Stimulated activated CD4-positive, alpha-beta T cell treated with anti-CD3 and anti-CD28 coated beads, Interleukin-15, amount 100 ng/mL, for 24 hours (primary cell): ENCODE measurements at places on chromosomes 16 and 17.

DNA sequence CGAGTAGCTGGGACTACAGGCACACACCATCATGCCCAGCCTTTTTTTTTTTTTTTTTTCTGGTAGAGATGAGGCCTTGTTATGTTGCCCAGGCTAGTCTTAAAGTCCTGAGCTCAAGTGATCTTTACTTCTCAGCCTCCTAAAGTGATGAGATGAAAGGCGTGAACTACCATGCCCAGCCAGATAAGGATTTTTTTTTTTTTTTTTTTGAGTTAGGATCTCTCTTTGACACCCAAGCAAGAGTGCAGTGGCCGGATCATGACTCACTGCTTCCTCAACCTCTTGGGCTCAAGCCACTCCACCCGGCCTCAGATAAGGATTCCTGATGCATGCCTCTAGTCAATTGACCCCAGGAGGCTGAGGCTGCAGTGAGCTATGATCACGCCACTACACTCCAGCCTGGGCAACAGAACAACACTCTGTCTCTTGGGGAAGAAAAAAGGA, 11.2 kb upstream of the PLEKHG4 start:
- DNase-seq = no peak

DNA sequence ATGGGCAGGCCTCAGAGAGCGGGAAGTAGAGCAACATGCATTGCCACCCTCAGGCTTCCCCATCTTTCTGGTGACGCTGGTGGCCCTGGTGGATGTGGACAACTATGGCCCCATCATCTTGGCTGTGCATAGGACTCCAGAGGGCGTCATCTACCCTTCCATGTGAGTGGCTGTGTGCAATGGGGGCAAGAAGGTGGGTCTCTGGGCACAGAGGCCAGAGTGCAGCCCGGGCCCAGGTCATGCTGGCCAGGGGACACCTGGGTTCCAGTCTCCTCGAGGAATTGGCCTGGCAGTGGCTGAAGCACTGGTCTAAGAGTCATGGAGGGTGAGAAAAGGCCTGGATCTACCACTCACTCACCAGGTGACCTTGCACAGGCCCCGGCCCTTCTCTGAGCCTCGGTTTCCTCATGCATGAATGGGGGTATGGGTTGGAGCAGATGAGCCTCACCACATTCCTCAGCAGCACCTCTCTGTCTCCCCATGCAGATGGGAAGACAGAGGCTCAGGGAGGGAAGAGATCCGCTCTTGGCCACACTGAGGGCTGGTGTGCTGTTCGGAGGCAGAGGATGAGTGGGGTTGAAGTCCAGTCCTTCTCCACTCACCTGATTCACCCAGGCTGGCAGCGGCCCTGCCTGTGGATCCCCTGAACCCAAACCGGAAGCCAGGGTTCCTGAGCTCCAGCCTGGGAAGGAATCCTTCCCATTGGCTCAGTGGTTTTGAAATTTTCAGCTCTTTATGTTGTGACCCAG, 7.2 kb upstream of the ADGRG3 start:
- no peak for DNase-seq

DNA sequence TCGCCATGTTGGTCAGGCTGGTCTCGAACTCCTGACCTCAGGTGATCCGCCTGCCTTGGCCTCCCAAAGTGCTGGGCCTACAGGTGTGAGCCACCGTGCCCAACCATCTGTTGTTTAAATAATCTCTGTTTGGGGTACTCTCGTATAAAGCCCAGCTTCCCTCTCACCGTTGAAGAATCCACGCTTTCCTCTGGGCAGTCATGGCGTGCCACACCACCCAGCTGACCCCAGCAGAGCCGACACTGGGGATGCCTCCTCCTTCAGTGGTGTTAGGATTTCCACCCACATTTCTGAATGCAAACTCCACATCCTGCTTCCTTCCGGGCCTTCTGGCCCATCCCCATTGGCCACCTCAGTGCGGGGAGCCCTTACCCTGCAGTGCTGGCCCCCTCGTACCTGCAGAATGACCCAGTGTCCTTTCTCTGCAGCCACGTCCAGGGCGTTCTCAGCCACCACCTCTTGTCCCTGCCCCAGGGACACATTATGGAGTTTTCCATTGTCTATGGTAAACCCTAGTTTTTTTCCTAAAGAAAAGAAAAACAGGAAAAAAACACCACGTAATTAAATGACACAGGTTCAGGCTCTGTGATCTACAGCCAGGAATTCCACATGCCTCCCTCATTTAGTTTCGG, 60.4 kb downstream of the PGS1 start:
- no peak for DNase-seq

DNA sequence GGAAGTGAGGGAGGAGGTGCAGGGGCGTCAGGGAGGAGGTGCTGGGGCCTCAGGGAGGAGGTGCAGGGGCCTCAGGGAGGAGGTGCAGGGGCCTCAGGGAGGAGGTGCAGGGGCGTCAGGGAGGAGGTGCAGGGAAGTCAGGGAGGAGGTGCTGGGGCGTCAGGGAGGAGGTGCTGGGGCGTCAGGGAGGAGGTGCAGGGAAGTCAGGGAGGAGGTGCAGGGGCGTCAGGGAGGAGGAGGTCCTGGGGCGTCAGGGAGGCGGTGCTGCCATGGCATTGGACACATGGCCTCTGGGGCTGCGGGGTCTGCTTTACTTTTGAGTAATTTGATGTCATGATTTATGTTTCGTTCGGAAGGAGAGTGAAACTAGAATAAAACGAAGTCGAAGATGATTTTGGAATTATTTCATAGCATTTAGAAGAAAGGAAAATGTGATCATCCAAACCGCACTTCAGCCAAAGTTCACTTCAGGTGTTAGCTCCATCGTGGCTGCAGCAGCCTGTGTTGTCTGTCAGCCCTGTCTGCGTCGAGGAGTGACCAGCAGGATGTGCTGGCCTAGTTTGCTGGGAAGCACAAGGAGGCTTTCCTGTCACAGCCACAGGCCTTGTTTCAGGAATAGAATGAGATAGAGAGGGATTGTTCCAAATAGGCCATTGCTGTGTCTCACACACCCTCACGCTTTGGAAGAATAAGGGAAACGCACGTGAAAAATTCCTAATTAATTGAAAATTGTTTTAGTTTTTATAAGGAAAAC, 42.8 kb downstream of the RAB11FIP3 start:
- no peak for DNase-seq

DNA sequence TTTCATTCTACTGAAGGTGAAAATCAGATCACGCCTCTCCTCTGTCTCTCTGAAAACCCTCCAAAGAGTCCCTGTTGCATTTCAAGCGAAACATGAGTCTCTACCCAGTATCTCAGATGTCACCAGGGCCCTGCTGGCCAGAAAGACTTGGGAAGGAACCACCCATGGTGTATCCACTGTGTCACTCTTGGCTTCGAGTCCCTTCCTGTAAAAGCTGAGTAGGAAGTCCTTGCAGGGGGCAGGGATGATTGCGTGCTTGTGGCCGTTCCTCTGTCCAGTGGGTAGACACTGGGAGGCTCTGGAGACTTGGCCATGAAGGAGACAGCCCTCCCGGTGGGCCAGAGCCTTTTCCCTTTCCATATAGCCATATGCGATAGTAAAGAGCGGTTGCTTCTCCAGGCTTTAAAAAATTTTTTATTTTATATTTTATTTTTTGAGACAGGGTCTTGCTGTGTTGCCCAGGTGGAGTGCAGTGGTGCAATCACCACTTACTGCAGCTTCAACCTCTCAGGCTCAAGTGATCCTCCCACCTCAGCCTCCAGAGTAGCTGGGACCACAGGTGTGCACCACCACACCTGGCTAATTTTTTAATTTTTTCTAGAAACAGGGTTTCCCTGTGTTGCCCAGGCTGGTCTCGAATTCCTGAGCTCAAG, 19.0 kb upstream of the RMI2 start:
- no peak for DNase-seq

DNA sequence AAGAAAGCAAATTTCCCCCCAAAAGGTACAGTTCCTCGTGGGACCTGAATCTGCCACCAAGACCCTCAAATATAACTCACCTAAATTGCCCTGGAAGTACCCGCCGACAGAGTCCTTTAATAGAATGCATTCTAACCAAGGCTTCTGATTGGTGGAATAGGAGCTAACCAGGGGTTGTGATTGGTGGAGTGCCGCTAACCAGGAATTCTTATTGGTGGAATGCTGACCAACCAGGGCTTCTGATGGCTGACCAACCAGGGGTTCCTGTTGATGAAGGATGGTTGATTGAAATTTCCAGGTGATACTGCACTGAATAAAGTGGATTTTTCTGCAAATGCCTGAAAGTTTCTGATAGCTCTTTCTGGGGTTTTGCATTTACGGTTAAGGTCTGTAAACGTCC, 6.5 kb downstream of the TFAP4 start:
- no peak for DNase-seq

DNA sequence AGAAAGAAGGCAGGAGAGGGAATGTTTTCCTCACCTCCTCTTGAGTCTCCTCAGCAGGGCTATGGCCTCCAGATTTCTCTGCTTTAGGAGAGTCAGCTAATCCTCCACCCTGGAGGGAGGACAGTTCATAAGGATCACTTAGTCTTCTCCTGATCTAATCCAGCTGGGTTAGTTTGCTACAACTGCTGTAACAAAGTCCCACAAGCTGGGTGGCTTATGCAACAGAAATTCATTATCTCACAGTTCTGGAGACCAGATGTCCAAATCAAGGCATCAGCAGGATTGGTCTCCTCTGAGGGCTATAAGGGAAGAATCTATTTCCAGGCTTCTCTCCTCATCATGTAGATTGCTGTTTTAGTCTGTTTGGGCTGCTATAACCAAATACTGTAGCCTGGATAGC, 40.6 kb upstream of the XYLT1 start:
- DNase-seq = no peak

DNA sequence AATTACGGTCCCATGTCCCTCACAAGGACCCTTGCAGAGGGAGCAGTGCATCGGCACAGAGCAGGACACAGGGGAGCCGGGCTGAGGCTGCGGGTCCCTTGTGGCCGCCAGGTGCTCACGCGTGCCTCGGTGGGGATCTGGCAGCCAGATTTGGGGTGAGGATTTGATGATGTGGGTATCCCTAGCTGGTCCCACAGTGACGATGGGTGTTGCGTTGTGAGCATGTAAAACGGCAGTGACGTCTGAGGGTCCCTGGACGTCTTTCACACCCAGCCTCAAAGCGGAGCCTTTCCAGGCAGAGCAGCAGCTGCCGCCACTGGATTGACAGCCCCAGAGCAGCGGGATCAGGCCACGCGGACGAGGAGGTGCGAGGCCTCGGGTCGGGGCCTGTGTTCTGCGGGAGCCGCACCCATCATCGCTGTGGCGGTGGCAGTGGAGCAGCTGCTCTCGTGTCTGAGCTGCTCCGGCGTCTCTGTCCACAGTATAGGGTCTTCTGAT, 54.6 kb downstream of the WDR45B start:
- no peak for DNase-seq

- DNase-seq = no peak
Observed at GRCh38 chr16:78209951-78210661, 110.7 kb downstream of the WWOX start.

DNA sequence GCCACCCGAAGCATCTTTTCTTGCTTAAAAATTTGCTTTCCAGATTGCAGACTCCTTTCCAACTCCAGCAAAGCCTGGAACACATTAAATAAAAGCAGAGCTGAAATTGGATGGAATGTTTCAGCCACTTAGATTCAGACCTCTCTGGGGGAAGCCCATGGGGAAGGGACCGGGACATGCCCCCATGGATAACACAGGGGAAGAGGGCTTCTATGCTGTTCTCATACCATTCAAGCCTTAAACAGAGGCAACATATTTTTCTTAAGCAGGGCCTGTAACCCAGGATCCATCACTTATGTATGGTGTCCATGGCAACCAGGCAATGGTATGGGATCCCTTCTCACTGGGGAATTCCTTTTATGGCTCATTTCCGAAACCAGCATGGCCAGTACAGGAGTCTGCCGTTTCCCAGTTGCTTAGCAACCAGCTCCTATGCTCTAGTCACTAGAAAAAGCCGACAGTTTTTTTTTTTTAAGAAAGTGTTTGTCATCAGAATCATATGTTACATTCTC, 62.0 kb upstream of the MARCHF10 start:
- no peak for DNase-seq

DNA sequence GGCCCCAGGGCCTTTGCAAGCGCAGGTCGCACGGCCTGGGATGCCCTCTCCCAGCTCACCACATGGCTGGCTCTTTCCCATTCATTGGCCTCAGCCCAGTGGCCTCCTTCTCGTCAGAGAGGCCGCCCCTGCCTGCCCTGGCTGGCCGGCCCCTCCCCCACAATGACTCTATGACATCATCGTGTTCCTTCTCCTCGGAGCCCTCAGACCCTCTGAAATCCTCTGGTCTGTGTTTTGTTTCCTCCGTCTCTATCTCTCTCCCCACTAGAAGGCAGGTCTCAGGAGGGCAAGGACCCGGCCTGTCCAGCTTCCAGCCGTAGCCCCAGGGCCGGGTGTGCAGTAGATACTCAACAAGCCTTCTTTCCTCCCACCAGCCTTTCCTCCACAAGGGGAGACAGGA, 164.8 kb upstream of the FOXF1 start:
- no peak for DNase-seq

GRCh38 chr17:78800132-78800931, 18.3 kb upstream of the CYTH1 start:
- no peak for DNase-seq

DNA sequence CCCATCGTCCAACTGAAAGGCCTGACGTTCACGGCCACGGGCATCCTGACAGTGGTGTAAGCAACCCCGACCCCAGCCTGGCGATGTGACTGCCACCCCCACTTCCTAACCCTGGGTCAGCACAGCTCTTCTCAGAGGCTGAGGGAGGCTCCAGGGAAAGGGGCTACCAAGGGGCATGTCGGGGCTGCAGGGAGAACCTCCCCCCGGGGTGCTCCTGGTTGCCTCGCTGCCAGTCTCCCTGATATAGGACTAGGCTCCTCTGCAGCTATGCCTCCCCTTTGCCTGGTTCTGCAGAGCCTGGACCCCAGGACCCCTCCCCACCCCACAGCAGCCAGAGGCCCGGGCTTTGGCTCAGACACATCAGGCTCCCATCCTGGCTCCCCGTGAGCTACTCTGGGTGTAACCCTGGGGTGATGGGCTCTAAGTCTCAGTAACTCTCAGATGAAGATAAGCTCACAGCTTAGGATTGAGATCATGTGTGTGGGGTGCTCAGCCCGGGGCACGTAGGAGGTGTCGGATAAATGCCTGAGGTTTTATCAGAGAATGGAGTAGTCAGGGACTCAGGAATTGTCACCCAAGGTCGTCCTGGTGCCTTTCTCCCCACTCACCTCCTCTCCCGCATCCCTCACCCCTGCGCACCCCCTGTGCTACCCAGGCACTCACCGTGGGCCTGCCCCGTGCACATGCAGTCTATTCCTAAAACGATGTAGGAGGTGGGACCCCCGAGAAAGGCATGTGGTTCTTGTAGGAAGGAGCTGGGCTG, 10.6 kb downstream of the ITGAD start:
- no peak for DNase-seq

DNA sequence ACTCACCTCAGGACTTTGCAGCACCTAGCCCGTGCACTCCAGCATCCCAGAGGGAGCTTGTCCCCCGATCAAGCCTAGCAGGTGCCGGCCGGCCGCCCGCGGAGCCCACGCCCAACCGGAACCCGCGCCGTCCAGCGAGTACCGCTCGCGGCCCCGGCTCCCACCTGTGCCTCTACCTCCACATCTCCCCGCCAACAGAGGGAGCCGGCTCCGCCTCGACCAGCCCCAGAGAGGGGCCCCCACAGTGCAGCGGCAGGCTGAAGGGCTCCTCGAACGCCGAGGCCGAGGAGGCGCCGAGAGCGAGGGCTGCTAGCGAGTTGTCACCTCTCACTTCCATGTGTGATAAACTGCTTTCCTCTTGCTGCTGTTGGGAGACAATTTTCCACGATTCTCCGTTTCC, 41.1 kb upstream of the DHRS7B start:
- no peak for DNase-seq
